ENCODE measurements at places on chromosomes 1 and 21. TPM values are rescaled to one million over a fixed set of nuclear protein-coding genes. Genes with fewer than 3 reads are reported as not detected.

GRCh38 chr21:18443085-18443484 is 39.5 kb upstream of the TMPRSS15 start:
- no peak for DNase-seq

Gene PTGFRN
- total RNA-seq, result 26.4 TPM

GRCh38 chr1:178510155-178510554 is 2.8 kb upstream of the TEX35 start:
- no peak for DNase-seq

DNA sequence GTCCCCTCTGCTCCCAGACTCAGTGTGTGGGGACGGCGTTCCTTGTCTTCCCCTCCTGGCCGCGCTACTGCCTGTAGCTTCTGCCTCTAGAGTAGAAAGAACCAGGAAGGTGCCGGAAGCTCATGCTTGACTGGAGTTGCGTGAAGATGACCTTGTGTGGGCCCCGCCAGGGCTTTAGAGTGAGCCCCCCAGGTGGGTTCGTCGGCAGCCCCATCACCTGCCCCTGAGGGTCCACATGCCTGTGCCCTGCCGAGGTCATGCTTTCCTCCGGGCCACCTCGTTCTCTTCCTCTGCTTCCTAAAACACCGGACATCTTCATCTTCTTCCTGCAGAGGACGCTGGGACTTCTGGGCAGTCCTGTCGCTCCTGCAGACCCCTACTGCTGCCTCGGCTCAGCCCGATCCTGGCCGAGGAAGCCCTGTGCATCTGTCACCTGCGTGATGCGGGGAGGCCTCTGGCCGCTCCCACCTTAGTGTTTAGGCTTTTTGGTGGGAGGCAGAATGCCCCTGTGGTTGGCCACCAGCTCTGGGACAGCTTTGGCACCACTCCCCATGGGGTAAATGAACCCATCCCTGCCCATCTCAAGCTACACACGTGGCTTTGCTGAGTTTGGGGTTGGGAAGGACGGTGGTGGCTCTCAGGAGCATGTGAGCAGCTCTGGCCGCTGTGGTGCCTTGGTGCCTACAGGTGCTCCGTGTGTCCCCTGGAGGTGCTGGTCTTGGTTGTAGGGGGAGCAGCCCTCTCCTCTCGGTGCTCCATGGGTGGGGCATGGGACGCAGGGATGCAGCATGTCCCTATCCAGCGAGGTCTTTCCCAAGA is 12.3 kb downstream of the OBSCN start:
- no peak for DNase-seq

DNA sequence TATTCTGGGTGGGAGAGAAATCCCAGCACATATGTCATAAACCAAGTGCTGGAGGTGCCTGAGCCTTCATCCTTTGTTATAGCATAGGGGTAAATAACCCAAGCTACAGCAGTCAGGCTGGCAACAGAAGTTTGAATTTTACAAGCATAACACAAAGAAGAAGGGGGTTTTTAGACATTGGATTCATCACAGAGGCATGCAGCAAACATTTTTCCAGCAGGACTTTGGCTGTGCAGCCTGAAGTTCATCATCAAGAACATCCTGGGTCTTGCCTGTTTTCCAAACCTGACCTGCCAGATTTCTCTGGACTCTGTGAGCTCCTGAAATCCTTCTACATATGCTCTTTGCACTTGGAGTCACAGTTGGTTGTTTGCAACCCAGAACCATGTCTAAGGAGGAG is 16.2 kb downstream of the PTGER3 start:
- DNase-seq, result no peak

- no peak for DNase-seq
Measured at GRCh38 chr1:234958706-234959657, 169.7 kb downstream of the TOMM20 start.

Gene MATN1
- not detected for total RNA-seq

DNA sequence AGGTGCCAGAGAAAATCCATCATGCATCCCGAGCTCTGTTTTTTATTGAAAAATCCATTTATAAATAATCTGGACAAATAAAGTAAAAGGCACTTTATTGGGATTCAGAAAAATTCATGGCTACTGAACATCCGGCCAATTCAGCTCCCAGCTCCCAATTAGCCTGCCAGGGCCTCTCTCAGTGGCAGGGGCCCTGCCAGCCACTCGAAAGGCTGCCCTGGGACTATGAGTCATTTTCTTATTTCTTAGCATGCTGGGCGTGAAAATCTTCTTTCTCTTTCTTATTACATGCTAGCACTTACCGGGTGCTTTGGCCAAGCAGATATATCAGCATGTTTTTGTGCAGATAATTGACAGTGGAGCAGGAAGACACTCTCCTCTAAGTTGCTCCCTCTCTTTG is 283.3 kb downstream of the CAMTA1 start:
- DNase-seq, result no peak

GRCh38 chr1:22263359-22263758 is 120.5 kb upstream of the WNT4 start:
- no peak for DNase-seq
